ENCODE measurements at places on chromosomes 6 and 20. TPM values are rescaled to one million over a fixed set of nuclear protein-coding genes. Genes with fewer than 3 reads are reported as not detected.

Gene FAM217A
- not detected for total RNA-seq

Gene DEFB127
- total RNA-seq, result not detected

Gene NR2E1
- total RNA-seq, result not detected

Gene OR2H1
- total RNA-seq, result not detected

Gene MLN
- total RNA-seq, result not detected

Gene SLC17A1
- total RNA-seq, result not detected
